ENCODE measurements at places on chromosomes 12 and 14.
A peak's percentile ranks its signal among the peaks of the same experiment; 100 is the strongest.

DNA sequence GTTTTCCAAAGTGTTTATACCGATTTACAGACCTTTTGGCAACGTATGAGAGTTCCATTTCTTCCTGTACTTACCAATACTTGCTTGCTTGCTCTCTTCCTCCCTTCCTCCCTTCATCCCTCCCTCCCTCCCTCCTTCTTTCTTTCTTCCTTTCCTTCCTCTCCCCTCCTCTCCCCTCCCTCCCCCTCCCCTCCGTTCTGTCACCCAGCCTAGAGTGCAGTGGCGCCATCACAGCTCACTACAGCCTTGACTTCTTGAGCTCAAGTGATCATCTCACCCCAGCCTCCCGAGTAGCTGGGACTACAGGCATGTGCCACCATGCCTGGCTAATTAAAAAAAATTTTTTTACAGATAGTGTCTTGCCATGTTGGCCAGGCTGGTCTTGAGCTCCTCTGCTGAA lies 40.4 kb downstream of the DIP2B start:
- no peak for DNase-seq

- DNase-seq, result no peak
Observed at GRCh38 chr12:69779928-69780327, 41.3 kb downstream of the RAB3IP start.

- no peak for DNase-seq
Observed at GRCh38 chr12:24820872-24821271, 128.0 kb downstream of the BCAT1 start.

GRCh38 chr12:42759622-42760273 lies 170.2 kb upstream of the PRICKLE1 start:
- DNase-seq, result no peak

DNA sequence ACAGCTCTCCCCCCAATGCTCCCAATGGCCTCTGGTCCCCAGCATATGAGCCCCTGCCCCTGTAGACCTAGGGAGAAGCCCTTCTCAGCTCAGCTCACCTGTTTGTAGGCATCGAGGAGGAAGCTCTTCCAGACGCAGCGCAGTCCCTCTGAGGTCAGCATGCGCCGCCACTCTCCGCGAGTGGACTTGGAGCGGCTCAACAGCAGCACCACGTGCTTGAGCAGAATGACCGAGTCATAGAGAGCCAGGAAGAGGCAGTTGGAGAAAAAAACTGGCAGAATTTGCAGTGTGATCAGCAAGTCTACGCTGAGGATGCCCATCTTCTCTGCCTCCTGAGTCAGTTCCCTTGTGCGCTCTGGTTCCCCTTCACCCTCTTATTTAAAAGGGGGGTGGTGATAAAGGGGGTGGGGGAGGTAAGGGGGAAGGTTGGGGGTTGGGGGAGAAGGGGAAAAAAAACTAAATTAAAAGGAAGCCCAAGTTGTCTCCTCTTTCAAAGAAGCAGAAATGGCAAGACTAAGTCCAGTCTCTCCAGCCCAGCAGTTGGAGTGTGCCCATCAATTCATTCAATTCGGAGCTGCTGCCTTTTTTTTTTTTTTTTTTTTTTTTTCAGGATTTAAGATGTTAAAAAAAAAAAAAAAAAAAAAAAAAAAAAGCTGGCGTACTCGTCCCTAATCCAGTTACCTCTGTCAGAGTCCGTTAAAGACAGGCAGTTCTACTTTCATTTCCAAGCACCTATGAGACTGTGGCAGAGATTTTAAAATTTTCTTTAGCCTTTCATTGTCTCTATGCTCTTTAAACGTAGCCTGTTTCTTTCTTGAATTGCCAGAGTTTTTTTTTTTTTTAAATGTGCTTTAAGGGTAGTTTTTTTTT lies at the start of gene DIO2:
TSS of gene DIO2 (minus strand) at position 352 of the 870 bp plus-strand sequence. CDS start at position 320, 32 bp downstream.
- no peak for DNase-seq

- DNase-seq, result no peak
Observed at GRCh38 chr12:68825569-68826217, 17.7 kb downstream of the MDM2 start.

DNA sequence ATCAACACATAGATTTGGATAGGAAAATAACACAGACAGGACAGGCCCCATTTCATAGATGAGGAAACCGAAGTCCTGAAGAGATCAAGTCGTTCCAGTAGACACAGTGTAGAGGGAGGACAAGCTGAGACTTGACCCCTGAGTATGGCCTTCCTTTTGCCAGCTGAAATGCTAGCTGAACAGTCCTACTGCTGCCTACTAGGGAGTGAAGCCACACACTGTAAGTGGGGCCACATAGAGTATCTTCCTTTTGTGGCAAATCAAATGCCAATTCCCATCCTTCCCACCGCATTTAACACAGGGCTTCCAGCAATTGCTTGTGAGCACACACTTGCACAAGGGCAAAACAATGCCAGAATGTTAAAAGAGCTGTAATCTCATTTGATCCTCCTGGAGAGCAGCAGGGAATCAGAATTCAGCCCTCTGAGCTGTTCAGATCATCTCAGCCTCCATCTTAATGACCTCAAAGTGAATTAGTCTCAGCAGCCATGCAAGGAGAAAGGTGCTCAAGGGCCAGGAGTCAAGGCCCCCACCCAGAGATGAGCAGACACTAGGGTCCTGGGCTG lies 380.5 kb downstream of the EMP1 start:
- DNase-seq, result no peak

GRCh38 chr14:59997449-59997848 lies 77.5 kb downstream of the LRRC9 start:
- no peak for DNase-seq

DNA sequence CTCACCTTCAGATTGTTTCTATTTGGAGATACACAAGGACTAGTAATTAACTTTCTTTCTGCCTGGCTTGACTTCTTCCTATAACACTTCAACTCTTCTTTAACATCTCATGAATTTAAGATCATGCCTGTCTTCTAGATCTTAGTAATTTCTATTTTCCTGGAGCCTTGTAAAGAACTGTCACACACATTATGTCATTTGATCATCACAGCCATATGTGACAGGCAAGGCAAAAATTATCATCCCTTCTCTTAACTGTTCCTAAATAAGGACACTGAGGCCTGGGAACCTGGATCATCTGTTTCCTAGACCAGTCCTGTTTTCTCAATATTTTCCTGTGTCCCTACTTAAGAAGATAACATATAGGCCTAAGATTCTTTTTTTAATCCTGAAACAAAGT lies 27.2 kb downstream of the NRDE2 start:
- DNase-seq, result no peak

DNA sequence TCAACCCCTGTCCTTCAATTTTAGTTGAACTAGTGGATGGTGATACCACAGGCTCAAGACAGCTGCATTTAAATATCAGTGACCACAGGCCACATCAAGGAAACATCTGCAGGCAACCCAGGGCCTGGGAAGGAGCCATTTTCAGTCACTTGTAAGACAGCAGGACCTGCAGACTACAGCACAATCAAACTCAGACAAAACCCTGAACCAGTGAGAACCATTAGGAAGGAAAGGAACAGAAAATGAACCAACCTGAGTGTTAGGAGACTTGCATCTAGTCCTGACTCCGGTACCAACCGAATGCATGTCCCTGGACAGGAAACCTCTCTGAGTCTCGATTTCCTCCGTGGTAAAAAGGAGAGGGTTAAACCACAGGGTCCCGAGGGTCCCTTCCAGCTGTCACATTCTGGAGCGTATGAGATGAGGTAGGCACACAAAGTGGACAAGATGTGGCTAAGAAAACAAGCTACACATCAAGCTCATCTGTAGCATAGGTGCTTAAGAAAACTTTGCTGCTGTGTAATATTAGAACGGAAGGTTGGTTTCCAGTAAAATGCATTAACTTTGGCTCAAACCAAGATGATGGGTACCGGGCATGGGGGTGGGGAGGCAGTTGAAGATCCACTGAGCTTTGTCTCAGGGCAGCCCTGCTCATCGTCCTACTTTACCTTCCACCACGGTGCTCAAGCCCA lies 1.6 kb upstream of the CDKN1B start:
- peak; percentile 71 for DNase-seq

DNA sequence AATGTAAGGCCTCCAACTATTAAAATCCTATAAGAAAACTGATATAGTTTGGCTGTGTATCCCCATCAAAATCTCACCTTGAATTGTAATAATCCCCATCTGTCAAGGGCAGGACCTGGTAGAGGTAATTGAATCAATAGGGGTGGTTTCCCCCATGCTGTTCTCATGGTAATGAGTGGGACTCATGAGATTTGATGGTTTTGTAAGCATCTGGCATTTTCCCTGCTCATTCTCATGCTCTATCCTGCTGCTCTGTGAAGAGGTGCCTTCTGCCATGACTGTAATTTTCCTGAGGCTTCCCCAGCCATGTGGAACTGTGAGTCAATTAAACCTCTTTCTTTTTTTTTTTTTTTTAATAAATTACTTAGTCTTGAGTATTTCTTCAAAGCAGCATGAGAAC lies 31.9 kb downstream of the TSPAN19 start:
- no peak for DNase-seq

GRCh38 chr14:60189923-60190840 lies 25.0 kb upstream of the DHRS7 start:
- DNase-seq, result no peak

GRCh38 chr14:31205681-31206535 lies 1.7 kb downstream of the HECTD1 start:
- DNase-seq, result no peak

- DNase-seq, result no peak
Observed at GRCh38 chr12:70754330-70754741, 117.1 kb upstream of the PTPRB start.

DNA sequence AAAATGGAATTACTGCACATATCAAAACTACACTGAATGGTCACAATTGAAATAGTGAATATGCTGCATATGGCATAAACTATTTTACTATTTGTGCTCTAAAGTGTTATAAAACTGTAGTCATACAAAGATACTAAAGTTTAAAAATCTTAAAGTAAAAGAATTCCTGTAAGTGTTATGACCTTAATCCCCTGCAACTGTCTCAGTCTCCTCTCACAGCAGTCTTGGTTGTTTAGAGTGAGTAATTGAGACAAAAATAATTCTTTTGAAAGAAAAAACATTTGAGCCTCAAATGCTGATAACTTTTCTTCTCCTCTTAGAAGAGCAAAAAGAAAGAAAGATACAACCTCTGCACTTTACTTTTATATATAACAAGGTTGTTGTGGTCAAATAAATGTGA lies 99.9 kb downstream of the SYT1 start:
- DNase-seq, result no peak

DNA sequence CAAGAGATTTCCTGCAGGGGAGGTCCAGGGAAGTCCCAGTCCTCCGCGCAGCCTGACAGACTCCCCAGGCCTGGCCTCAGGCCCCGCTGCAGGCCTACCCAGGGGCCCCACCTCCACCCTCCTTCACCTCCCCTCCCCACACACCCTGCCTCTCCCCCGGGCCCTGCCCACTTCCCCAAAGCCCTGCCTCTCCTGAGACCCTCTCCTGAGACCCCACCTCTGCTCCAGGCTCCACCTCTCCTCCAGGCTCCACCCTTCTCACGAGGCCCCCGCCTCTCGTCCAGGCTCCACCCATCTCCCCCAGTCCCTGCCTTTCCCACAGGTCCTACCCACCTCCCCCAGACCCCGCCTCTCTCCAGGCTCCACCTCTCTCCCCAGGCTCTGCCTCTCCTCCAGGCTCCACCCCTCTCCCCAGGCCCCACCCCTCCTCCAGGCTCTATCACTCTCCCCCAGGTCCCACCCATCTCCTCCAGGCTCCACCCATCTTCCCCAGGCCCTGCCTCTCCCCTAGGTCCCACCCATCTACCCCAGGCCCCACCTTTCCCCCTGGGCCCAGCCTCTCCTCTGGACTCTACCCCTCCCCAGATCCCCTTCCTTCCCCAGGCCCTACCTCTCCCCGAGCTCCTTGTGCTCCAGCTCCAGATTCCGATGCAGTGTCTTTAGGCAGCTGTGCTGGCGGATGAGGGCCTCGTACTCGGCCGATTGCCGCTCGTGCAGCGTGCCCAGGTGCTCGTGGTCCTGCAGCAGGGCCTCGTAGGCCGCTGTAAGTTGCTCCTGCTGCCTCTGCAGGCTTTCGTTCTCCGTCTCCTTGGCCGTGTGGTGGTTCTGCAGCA lies 58.8 kb upstream of the GPR68 start:
- peak; percentile 80 for DNase-seq

DNA sequence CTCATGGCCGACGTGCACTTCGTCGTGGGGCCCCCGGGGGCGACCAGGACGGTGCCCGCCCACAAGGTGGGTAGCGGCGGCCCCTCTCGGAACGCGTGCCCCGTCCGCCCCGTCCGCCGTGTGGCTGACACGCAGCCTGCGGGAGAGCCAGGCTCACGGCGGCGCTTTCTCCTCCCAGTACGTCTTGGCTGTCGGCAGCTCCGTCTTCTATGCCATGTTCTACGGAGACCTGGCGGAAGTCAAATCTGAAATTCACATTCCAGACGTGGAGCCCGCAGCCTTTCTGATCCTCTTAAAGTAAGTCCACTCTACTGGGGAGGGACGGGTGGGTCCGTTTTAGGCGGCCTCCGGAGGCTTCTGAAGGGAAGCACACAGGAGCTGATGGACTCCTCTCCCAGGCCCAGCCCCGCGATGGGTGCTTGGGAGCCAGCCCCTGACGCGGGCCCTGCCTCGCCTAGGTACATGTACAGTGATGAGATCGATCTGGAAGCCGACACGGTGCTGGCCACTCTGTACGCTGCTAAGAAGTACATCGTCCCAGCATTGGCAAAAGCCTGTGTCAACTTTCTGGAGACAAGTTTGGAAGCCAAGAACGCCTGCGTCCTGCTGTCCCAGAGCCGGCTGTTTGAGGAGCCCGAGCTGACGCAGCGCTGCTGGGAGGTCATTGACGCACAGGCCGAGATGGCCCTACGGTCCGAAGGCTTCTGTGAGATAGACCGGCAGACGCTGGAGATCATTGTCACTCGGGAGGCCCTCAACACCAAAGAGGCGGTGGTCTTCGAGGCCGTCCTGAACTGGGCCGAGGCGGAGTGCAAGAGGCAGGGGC lies 1.1 kb downstream of the BTBD6 start:
- DNase-seq, result no peak

DNA sequence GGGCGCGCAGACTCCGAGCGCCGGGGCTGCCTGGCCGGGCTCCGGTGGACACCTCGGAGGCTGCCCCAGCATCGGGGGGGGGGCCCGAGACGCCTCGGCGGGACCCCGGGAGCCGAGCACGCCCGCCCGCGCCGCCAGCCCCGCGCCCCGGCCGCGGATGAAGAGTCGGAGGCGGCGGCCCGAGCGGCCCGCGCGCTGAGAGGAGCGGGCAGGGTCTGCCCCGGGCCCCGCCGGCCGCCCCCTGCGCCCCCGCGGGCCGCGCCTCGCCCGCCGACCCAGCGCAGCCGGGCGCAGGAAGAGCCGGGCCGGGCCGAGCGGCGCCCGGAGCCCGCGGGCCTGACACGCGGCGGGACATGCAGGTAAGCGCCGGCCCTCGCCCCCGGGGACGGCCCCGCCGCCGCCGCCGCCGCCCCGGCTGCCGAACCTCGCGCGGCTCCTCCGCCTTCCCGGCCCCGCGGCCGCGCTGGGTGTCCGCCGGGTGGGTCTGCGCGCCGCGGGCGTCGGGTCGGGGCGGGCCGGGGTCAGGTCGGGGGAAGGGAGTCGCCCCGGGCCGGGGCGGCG lies 63.7 kb downstream of the FBXL14 start:
- no peak for DNase-seq

All from CMK (cell line).